Activated effector memory CD4-positive, alpha-beta T cell treated with Interleukin-2 at 50 U/mL for 16 hours (primary cell): ENCODE measurements at places on chromosomes 4 and X.

GRCh38 chrX:47327902-47328301 lies 42.5 kb upstream of the ZNF157 start:
- no peak for DNase-seq

GRCh38 chr4:186772936-186773487 lies 49.4 kb upstream of the FAT1 start:
- no peak for DNase-seq

GRCh38 chr4:153143527-153144348 lies 60.5 kb upstream of the TRIM2 start:
- DNase-seq = no peak

DNA sequence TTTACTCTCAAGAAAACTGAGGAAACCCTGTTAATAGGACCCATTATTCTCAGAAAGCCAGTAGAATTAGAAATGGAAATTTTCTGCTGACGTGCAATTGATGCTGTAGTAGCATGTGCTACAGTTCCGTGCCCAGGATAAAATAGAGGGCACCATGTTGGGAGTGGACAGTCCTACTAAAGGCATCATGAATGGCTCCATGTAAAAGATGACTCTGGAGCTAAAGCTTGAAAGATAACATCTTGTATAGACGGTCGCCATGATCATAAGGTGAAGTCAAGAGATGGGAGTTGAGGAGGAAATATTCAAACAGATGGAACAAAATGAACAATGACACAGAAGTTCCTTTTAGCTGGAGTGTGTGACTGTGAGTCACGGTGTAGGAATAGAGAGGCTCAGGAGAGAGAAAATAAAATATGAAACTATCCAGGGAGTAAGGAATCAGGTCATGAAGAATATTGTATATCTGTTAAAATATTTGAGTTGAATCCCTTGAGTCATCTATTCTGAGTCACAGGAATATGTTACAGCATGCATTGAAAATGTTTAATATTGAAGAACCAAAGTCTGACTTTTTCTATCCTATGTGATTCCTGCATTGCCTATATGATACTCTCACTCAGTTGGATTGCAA lies 31.8 kb downstream of the ANXA10 start:
- no peak for DNase-seq

DNA sequence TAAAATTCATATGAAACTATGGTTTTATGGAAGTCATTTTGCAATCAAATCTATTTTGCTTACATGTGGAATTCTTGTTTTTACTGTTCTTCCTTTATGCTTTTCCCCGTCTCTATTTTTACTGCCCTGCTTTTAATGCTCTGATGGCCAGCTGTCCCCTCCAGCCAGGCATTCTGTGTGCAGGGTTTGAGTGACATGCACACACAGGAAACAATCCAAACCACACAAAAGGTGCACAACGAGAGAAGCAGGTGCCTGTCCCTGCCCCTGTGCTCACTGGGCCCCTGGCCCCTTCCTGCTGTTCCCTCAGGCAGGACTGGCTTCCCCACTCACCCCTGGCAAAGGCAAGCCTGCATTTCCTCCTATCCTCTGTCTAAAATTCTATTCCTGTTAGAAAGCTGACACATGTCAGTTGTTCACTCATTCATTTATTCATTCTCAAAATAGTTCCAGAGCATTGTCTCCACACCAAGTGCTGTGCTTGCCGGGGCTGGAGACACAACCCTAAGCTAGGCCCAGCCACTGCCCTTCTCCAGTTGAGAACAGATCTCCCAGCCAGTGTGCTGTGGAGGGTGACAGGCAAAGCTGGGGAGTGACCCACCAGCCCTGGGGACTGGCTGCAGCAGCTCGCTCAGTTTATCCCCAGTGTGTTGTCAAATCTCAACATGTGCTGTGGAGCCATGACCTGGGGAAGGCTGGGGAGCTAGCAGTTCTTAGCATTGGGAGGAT lies 346.3 kb downstream of the FBXW7 start:
- no peak for DNase-seq

DNA sequence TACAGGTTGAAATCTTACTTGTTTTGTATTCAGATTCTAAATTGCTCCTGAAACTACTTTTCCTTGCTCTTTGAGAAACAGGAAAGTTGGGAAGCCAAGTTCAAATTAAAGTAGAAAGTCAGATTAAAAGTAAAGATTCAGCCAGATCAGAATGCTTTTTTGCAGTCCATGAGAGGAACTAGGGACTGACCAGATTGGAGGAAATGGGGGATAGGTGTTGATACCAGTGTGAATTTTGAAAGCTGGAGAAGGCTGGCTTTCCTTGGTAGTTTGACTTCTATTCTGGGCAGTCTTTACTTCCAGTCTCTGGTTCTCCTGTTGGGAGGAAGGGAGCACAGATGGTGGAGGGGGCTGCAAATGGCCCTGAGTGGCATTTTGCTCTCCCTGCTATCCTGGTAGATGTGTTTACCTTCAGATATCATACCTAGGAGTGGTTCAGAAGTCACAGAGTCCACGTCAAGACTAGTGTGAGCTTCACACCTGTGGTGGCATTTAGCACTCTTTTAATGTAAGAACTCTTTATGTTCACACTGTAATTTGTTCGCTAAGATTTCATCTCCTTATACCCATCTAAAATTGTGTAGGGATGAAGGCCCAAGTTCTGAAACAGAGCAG lies 68.8 kb downstream of the FNIP2 start:
- no peak for DNase-seq

GRCh38 chr4:65552057-65552456 lies 118.2 kb downstream of the EPHA5 start:
- DNase-seq = no peak

- no peak for DNase-seq
These were observed 27.1 kb upstream of the MAP9 start for GRCh38 chr4:155403886-155404285.
